ENCODE measurements at places on chromosomes 16 and 17.

GRCh38 chr16:62596584-62596983 is 560.3 kb upstream of the CDH8 start:
- DNase-seq = no peak

- DNase-seq = peak; percentile 28
These were observed at the start of the genes KCTD19 and LRRC36 for GRCh38 chr16:67326472-67327309. TSS of gene KCTD19 (minus strand) at chr16:67326741. CDS start at chr16:67326707, 34 bp downstream. TSS of gene LRRC36 (plus strand) at chr16:67326815. CDS start at chr16:67326863, 48 bp downstream.

DNA sequence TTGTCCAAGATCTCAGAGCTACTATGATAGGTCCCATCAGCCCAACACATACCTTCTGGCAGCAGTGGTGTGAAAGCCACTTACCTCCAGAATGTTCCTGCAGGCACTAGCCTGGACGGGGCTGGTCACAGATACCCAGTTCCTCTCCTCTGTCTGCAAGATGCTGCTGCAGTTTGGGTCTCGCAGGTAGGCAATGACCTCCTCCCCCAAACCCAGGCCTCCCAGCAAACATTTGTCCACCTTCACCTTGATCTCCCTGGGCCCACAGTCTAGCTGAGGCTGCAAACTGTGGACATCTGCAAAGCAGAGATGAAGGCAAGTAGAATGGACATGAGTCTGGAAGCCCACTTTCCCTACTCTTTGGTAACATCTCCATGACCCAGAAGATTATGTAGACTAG is 7.1 kb downstream of the GP2 start:
- no peak for DNase-seq

GRCh38 chr16:69451166-69451565 is 26.7 kb downstream of the CYB5B start:
- no peak for DNase-seq

- DNase-seq = no peak
These were observed 10.8 kb downstream of the ZG16B start for GRCh38 chr16:2840914-2841313.

- no peak for DNase-seq
These were observed 16.5 kb downstream of the CNTNAP1 start for GRCh38 chr17:42698736-42699414.

DNA sequence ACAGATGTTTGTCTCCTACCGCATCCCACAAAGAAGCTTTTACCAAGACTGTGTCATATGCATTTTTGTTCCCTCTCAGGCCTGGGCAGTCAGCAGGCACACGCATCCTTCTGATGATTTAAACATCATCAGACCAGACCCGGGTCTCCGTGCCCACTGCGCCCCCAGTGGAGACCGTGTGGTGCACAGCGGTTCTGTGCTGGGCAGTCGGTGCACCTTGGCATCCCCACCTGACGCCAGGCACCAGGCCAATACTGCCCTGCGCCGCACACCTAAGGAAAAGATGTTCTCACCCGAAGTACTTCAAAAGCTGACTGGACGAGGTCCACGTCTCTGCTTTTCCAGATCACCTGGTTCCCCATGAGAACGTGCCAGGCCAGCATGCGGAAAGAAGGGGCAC is 10.6 kb upstream of the PLD6 start:
- no peak for DNase-seq

DNA sequence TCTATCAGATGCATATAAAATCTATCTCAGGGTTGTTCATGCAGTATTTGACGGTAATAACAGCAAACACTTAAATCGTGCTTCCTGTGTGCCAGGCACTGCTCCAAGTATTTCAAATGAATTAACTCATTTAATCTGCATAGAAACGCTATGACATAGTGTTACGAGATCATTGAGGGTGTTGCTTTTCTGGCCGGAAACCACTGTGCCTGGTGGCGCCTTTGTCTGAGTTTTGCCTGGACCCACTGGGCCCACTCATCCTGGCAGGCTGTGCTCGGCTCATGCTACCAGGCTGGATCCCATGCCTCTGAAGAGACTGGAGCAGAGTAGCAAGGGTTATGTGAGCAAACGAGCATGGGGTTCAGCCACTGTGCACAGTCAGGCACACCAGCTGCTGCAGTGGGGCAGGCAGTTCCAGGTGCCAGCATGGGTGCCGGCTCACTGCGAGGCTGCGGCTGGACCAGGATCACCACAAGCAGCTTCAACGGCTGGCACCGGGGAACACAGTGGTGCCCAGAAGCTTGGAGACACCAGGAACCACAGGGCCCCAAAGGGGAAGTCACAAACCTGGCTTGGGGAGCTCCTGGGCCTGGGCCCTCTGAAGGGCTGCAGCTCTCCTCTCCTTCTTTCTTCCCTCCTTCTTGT is 45.9 kb upstream of the CLEC19A start:
- DNase-seq = no peak

DNA sequence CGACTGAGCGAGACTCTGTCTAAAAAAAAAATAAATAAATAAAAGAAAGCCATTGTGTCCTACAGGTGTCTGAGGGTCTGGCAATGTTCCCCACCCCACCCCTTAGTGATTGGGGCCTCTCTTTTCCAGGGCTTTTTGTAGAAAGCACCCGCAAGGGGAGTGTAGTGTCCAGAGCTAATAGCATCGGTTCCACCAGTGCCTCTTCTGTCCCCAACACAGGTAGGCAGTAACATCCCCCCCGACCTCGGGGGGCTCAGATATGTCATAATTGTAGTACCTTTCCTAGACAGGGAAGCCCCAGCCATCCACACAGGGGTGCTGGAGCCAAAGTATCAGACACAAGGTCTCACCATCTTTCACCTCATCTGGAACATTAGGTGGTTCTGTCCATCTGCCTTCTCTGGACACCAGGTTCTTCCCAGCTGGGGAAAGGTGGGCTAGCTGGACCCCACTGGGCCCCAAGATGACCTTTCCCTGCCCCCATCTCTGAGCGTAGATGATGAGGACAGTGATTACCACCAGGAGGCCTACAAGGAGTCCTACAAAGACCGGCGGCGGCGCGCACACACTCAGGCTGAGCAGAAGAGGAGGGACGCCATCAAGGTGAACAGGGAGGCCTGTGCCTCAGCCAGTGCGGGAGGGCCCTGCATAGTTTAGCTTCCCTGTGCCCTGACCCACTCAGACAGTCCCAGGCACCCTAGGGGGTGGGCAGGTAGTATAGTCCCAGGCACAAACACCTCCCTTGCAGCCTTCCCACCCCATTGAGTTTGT is 1.6 kb downstream of the MLX start:
- DNase-seq = no peak

DNA sequence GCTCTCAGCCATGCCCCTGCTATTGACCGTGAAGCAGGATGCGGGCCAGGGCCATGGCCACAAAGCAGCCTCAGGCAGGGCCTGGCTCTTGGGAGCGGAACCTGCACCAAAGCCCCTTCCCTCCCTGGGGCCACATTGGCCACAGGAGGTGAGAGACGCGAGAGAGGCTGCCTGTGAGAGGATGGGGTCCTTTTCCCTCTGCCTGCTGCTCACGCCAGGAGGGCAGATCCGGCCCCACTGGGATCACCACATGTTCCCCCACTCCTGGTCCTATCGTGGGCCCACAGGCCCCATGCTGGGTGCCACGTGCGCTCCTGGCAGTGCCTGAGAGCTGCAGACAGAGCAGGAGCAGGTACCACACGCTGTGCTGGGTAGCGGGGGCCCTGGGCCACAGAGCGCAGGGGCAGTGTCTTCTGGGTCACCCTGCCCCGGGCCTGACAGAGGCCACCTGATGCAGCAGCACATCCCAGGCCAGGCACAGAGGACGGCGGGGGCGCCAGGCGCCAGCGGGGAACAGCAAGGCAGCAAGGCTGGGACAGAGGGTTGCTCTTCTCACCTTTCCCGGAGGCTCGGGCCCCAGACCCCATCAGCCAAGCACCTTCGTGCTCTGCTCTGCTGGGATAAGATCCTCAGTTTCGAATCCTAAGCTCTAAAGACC is 9.2 kb upstream of the NUDT16L1 start:
- DNase-seq = no peak

DNA sequence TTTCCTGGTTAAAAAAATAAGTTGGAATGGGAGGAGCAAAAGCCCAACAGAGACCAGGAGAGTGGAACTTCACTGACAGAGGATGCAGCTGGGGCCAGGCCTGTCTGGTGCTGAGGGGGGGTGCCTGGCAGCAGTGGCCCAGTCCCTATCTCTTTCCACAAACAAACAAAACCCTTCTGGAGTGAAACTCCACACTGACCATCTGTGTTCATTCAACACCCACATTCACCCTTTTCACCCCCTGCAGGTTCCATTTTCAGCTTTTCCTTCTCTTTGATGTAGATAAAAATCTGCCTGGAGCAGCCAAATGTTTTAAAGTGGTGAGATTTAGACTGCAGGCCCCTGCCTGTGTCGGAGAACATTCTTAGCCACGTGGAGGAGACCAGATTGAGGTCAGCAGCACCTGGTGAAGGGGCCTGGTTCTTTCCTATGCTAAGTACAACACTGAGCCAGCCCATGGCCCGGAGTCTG is 161.4 kb upstream of the CDH11 start:
- no peak for DNase-seq

DNA sequence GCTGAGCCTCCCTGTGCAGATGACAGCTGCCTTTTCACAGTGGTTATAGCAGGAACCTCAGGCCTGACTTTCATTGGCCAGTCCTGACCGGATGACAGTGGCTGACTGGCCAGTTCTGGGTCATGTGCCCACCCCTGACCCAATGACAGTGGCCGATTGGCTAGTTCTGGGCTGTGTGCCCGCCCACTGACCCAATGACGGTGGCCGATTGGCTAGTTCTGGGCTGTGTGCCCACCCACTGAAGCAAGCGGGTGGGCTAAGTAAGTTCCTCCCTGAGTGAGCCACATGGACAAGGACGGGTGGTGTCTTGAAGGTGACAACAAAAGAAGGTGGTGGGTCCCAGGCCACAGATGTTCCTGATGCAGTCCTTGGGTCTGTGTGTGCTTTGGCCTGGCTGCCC is 9.5 kb downstream of the DEF8 start:
- no peak for DNase-seq

DNA sequence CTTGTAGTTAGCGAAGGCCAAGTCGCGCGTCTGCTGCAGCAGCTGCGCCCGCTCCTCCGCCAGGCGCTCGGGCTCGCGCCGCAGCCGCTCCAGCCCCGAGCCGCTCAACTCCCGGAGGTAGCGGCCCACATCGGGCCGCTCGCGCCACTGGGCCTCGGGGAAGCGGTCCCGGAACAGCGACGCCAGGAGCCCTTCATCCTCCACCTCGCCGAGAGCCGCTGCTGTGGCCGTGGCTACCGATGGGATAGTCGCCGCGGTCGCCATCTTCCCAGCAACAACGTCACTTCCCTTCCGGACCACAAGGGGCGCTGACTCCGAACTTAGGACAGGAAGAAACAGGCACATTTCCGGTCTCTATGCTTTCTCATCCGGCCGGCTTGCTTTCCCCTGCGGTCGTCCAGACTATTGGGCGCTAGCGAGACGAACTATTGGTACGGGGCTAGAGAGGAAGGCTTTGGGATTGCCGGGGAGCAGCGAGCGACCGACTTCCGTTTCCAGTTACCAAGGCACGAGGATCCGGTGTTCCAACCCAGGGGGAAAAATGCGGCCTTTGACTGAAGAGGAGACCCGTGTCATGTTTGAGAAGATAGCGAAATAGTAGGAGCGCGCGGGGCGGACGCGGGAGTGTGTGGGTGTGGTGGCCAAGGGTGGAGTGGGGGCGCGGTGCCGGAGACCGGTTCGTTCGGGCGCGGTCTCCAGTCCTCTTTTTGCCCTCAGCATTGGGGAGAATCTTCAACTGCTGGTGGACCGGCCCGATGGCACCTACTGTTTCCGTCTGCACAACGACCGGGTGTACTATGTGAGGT is at the start of the genes COG8 and NIP7:
TSS of gene COG8 (minus strand) at position 276 of the 806 bp plus-strand sequence. CDS start at position 264, 12 bp downstream.
TSS of gene NIP7 (plus strand) at position 484 of the 806 bp plus-strand sequence. CDS start at position 542, 58 bp downstream.
- peak; percentile 86 for DNase-seq

DNA sequence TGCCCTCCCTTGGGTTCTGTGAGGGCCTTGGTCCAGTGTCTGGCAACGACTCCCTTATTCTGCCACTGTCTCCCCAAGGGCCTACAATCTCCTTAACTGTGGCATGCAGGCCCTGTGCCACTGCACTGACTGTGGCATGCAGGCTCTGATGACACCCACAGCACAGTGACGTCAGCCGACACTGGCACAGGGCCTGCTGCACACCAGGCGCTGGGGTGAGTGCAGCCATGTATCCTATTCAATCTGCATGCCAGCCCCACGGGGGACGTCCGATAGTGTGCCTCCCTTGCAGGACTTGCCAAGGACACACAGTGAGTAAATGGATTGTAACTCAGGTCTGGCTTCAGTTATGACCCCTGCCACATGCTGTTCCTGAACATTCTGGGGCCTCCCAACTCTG is 39.8 kb upstream of the RASD1 start:
- no peak for DNase-seq

GRCh38 chr17:57106107-57106835 is 21.2 kb downstream of the AKAP1 start:
- no peak for DNase-seq

GRCh38 chr17:74041869-74042640 is 161.4 kb upstream of the RPL38 start:
- no peak for DNase-seq

DNA sequence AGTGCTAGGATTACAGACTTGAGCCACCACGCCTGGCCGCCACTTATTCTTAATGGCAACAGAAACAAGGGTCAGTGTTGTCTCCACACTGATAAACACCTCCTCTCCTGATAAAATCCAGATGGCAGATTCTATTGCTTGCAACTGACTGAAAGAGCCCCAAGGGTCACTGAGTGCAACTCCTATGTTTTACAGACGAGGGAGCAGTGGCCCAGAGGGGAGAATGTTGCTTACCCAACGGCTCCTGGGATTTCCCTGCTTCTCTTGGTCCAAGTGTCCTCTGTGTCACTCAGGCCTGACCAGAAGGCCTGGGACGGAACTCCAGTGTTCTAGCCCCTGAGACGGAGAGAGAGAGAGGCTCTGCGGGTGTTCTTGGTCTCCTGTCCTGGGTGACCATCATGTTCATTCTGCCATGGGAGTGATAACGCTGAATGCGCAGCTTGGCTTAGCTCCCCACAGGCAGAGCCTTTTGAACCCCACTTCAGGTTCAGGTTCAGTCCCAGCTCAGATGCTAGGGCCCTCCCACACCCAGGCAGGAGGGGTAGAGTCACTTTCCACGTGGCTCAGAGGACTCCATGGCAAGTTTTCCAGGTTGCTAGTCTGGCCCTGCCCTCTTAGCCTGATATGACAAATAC is 77.3 kb upstream of the NLRP1 start:
- no peak for DNase-seq

DNA sequence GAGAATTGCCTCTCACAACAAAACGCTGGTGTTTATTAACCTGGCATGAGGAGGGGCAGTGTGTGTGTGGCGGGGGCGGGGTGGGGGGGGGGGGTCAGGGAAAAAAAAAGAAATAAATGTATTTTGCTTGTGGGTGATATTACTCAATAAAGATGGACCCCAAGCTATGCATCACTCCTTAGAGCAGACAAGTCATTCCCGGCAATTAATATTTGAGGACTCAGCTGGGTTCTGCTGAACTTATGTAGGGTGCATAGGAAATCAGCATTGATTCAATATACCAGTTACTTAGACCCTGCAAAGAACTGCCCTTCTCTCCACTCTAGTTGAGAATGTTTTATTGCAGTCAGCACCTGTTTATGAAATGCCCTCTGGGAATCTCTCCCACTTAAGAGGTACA is 206.2 kb upstream of the MAF start:
- no peak for DNase-seq

- no peak for DNase-seq
These were observed 16.8 kb downstream of the NQO1 start for GRCh38 chr16:69709456-69710084.

GRCh38 chr16:4517812-4518680 is 20.5 kb downstream of the CDIP1 start:
- no peak for DNase-seq

Measured in stimulated activated CD8-positive, alpha-beta memory T cell treated with anti-CD3 and anti-CD28 coated beads, Interleukin-12 subunit alpha, Interleukin-12 subunit beta, amount 100 ng/mL, for 1 hour (primary cell).